Purkinje cell (primary cell): ENCODE measurements at places on chromosomes 6 and 20. TPM values are rescaled to one million over a fixed set of nuclear protein-coding genes. Genes with fewer than 3 reads are reported as not detected.

BANF2 gene
- polyA plus RNA-seq = 13.3 and 21.1 TPM in 2 replicates

IGF2R gene
- polyA plus RNA-seq = 5.7 and 7.6 TPM in 2 replicates

OOEP gene
- not detected in 2 replicates for polyA plus RNA-seq

PRDM1 gene
- polyA plus RNA-seq = 0.55 and 0.74 TPM in 2 replicates

TP53TG5 gene
- polyA plus RNA-seq = 2.1 and 3.8 TPM in 2 replicates

TMEM242 gene
- 117 and 119 TPM in 2 replicates for polyA plus RNA-seq

TMEM170B gene
- polyA plus RNA-seq = 11.7 and 15.2 TPM in 2 replicates

LY6G6D gene
- not detected in 2 replicates for polyA plus RNA-seq

ADGRF5 gene
- polyA plus RNA-seq = 0.06 TPM in 1 of 2 replicates, not detected in the other

FAM209B gene
- polyA plus RNA-seq = 0.89 and 0.99 TPM in 2 replicates

ZNF76 gene
- 2.1 and 3.1 TPM in 2 replicates for polyA plus RNA-seq

MGME1 gene
- polyA plus RNA-seq = 1.2 and 1.9 TPM in 2 replicates

CALHM4 gene
- not detected in 2 replicates for polyA plus RNA-seq

TNFRSF6B gene
- polyA plus RNA-seq = not detected in 2 replicates

PPP1R10 gene
- 28.5 and 31.5 TPM in 2 replicates for polyA plus RNA-seq

OLIG3 gene
- polyA plus RNA-seq = not detected in 2 replicates

SLC32A1 gene
- 15.8 and 29.4 TPM in 2 replicates for polyA plus RNA-seq

OGFRL1 gene
- polyA plus RNA-seq = 22.8 and 23.2 TPM in 2 replicates

CTCFL gene
- polyA plus RNA-seq = 0.63 TPM in 1 of 2 replicates, not detected in the other

TRAM2 gene
- polyA plus RNA-seq = 0.45 TPM in 1 of 2 replicates, not detected in the other

HINT3 gene
- 14.8 and 15.6 TPM in 2 replicates for polyA plus RNA-seq

SLC22A7 gene
- polyA plus RNA-seq = 0.63 TPM in 1 of 2 replicates, not detected in the other

OR2H1 gene
- polyA plus RNA-seq = 0.49 TPM in 1 of 2 replicates, not detected in the other

TGM3 gene
- 0.27 TPM in 1 of 2 replicates, not detected in the other for polyA plus RNA-seq

IYD gene
- polyA plus RNA-seq = not detected in 2 replicates

FLRT3 gene
- polyA plus RNA-seq = 0.34 and 8.2 TPM in 2 replicates

LHFPL5 gene
- not detected in 2 replicates for polyA plus RNA-seq

TCEA2 gene
- 42.6 and 72.7 TPM in 2 replicates for polyA plus RNA-seq

MEI4 gene
- 1.1 and 2.1 TPM in 2 replicates for polyA plus RNA-seq

FUT9 gene
- polyA plus RNA-seq = 10.7 and 17.0 TPM in 2 replicates

JPH2 gene
- not detected in 2 replicates for polyA plus RNA-seq

RTEL1 gene
- 0.21 TPM in 1 of 2 replicates, not detected in the other for polyA plus RNA-seq

CDH26 gene
- 6.2 and 15.3 TPM in 2 replicates for polyA plus RNA-seq

ADGRF1 gene
- not detected in 2 replicates for polyA plus RNA-seq

SMOC2 gene
- polyA plus RNA-seq = 1.0 TPM in 1 of 2 replicates, not detected in the other

CFAP61 gene
- polyA plus RNA-seq = 3.3 and 12.1 TPM in 2 replicates
